Hematopoietic multipotent progenitor cell (in vitro differentiated cells): ENCODE measurements at places on chromosomes 6 and 20.

GRCh38 chr6:169108753-169109152 lies 144.9 kb downstream of the THBS2 start:
- DNase-seq = no peak

DNA sequence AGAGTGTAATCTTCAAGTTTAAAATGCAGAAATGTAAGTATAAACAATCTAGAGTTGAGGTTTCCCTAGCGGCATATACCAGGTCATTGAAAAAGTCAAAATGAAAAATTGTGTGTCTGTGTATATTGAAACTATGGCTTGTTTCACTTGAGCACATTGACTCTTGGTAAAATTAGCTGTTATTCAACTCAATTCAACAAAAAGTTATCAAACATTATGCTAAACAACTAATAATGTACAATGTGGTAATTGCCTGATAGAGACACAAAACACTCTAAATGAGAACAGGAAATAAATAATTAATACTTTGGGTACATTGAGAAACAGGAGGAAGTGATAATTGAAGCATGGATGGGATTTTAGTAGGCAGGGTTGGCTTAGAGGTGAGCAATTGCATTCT lies 444.8 kb downstream of the CDKAL1 start:
- DNase-seq = no peak

DNA sequence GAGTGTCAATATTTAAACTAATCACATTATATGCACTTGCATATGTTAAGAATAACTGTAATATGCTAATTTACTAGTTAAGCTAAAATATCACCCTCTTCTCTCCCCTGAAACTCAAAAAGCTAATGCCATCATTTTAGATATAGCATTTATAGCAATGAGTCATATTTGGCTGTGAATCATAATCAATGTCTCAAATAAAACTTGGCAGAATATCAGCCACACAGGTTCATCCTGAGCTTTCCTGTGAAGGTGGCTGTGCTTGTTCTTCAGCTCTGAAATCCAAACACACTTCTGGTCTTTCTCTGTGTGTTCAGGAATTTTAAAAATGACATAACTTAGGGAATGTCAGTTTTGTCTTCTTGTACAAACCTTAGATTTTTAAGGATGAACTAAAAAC lies 12.8 kb upstream of the PNRC1 start:
- DNase-seq = no peak

DNA sequence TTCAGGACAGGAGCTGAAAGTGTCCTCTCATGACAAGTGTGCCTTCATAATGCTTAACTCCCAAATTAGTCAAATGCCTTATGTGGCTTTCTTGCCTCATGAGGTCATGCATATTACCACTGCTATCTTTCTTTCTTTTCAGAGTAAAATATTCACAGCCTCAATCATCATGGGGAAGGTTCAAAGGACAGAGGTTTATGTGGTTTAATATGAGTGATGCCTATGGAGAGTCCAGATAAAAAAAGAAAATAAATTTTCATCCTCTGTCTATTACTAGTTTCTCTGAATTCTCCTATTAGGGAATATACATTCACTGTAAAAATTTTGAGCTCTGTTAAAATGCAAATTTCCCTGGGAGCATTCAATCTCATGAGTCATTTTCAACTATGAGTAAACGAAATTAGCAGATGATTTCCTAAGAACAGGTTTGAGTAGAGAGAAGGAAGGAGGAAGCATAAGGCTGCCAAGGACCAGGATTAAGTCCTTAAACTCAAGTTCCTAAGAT lies 396.9 kb upstream of the ADGRB3 start:
- DNase-seq = no peak

DNA sequence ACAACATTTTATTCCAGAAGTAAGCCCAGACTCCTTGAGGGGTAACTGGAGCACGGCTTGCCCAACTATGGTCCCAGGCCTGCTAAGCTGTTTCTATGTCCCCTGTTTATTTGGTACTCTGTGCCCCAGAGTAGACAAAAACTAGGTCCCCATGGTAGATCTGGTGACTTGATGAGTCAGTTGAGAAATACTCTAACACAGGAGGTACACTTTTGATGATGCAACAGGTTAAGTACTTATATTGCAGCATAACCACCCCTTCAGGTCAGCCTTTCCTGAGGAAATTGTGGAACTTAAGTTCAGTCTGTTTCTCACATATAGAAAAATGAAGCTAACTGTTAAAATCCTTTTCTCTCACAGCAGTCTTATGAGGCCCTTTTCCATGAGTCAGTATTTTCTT lies 19.6 kb downstream of the TTPAL start:
- no peak for DNase-seq

DNA sequence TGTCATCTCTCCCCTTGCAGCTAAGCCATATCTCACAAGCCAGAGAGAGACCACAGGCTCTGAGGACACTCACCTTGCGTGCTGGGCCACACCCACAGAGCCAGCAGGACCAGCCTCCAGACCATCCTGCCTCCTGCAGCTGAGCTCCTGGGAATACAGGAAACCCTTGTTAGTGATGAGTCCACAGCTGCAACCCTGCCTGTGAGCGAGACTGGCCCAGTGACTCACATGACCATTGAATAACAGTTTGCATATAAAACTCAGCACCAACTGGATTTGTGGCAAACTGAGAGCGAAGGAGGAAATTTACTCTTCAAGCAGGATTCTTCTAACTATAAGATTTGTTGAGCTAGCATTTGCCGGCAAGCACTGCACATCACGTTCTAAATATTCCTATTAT lies 3.0 kb downstream of the THBS2 start:
- DNase-seq = no peak

- DNase-seq = no peak
These were observed 208.6 kb downstream of the UST start for GRCh38 chr6:148955441-148955840.

GRCh38 chr20:4153661-4154238 lies 138.4 kb upstream of the RNF24 start:
- no peak for DNase-seq

DNA sequence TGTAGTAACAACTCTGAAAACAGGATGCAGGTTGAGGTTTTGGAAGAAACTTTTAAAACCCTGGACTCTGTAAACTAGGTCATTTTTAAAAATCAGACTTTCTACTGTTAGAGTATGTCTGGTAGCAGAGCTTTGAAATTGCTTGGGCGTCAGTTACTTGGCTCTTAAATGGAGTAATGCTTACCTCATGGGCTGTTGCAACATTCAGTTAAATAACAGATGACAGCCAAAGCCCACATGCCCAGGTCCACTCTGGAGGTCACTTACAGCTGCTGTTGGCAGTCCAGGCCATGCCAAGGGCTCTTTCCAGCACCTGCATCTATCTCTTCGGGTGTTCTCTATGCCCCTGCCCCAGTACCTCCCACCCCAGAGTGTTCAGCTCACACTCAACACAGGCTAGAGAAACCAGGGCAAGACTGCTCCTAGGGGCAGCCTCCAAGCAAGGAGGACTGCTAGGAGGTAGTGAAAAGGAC lies 96.4 kb downstream of the BANF2 start:
- no peak for DNase-seq

DNA sequence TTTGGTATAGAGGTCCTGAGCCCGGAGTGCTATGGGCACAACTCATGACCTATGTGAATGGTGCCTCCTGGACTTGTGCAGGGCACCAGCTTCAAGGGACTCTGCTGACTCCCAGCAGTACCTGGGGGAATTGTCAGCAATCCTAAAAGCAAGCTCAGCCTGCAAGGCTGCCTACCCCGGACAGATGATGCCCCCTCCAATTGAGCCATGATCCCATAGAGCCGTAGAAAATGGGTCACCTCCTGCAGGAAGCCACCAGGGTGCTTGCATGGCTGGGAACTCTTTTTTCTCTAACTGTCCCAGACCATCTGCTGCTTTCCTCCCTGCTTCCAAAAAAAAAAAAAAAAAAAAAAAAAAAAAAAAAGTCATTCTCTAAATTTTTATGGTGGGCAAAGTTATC lies 12.9 kb upstream of the PRND start:
- no peak for DNase-seq
